ENCODE measurements at places on chromosomes 3 and 15.

DNA sequence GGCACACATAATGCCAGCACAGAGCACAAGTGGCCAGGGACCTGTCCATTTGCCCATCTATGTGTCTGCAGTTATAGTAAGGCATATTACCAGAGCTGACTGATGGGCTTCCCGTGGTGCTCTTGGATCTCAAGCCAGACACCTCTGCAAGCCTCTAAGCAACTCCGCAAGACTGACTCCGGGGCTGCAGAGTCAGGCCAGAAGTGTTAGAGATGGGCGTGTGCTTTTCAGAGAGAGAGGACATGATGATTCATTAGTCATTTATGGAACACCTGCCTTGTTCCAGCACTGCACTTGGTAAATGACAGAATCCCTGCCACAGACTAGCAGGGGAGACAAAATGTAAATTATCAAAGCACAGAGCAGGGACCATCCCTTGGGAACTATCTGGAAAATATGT lies 559.0 kb downstream of the PDCD6IP start:
- no peak for DNase-seq

GRCh38 chr15:70259640-70260508 lies 162.2 kb upstream of the TLE3 start:
- no peak for DNase-seq

DNA sequence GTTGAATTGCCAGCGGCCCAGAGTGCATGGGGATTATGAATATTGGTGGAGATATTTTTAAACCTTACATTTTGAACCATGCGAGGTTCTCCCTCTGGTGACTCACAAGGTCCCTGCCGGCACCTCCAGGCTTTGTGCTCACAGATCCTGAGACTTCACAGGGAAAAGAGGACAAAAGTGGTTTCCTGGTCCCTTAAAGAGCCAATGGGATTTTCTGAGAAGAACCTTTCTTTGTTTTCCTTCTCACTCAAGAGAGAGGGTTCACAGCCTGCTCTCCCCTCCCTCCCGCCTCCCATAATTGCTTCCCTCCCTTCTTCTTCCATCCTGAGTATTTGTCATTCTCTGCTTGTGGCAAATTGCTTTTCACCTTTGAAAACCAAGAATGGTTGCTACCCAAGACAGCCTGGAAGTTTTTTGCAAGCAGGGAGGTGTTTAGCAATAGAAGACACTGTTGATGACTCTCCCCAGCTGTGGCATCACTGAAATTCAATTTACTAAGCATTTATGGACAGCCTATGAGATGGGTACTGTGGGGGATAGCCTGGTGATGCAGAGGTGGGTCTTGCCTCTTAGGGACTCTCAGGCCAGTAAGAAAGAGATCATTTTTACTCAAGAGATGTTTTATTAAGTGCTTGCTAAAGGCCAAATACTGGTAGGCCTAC lies 76.6 kb downstream of the CPN2 start:
- peak; percentile 30 for DNase-seq

GRCh38 chr3:186824430-186825139 lies 17.9 kb upstream of the ADIPOQ start:
- no peak for DNase-seq

- no peak for DNase-seq
These were observed 10.3 kb downstream of the NCBP2 start for GRCh38 chr3:196931828-196932587.

GRCh38 chr15:43845421-43845820 lies 18.6 kb downstream of the WDR76 start:
- no peak for DNase-seq

DNA sequence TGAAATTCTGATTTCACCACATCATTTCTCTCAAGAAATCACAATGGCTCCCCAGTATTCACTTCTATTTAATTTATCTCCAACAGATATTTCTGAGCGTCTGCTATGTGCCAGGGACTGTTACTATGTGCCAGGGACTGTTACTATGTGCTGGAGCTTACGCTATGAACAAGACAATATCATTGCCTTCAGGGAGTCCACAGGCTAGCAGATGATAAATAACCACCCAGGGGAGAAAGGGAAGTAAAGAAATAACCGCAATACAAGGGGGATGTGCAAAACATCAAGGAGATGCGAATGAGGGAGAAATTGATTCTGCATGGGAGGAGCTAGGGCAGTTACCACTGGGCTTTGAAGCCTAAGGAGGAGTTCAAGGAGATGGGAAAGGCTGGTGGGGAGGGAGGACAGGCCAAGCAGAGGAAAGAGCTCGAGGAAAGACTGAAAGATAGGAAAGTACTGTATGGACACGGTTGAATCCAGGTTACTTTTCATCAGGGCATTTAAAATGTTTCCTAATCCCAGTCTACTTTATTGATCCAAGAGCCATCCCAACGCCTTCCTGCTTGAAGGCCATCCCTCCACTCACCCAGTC lies 2.5 kb downstream of the THSD4 start:
- no peak for DNase-seq

DNA sequence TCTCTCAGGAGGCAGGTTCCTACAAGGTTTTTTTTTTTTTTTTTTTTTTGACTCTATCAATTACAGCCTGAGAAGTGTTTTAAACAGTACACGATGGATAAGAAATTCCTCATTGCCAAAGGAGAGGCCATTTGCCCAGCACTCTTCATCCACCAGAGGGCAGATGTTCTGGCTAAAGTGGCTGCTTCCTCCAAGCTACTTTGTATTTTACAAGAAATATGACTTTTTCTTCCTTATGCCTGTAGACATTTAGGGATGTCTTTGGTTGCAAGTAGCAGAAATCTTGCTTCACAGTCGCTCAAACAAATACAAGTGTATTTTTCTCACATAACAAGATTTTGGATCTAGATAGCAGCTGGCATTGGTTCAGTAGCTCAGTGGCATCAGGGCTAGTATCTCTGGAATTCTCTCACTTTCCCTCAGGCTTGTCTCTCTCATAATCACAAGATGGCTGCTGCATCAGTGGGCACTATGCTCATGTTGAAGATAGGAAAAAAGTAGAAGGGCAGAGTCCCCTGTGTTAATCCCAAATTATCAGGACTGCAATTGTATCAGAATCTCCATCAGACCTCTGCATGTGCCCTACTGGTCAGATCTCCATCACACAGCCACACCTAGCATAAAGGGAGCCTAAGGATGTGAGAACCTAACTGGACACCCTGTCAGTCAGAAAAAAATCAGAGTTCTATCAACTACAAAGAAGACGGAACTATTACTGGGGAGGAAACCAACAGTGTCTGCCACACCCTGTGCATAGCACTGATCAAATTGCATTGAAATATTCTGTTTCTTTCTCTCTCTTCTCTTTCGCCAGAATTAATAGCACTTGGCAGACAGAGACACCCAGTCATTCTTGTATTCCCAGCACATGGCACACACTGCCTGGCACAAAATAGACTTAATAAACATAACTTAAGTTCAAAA lies 138.9 kb upstream of the COL8A1 start:
- DNase-seq = peak; percentile 74

DNA sequence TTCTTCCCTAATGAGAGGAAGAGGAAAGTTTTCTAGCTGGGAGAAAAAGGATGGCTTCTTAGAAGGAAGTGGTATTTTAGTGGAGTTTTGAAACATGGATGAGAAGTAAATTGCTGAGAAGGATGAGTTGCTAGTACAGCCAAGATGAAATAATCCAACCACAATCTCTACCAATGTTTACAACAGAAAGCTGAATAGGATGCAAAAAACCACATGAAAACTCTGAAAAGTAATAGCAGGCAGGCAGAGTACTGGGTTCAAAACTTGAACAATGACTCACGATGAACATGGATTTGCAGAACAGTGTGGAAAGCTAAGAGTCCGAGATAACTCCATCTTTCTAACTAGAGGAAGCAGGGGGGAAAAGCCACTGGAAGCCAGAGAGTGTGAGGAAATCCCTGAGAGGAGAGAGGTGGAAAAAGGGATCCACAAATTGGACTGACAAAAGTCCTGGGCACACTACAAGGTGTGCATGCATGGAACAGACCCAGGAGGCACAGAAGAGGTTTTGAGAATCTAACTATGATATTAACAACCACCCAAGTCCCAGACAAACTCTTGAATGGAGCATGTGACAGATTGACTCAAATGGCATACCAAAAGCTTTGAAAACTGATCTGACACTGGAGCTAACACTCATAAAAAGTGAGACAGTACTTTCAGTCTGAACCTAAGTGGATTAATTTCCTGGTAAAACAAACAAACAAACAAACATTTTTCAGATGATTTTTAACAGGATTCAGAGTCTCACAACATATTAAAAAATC lies 76.7 kb downstream of the ST6GAL1 start:
- no peak for DNase-seq

DNA sequence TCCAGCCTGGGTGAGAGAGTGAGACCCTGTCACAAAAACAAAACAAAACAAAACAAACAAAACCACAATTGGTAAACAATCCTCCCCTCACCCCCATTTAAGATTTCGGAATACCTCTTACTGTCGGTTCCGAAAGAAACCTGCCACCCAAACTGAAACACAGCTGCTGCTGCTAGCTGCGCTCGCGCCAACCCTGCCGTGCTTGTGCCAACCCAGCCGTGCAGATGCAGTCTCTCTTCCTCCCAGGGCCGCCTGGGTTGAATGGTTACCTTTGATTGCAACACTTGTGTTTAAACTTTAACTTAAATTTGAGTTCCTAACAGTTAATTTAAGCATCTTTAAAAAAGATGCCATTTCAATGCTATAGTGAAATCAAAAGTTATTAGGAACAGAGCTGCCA lies 28.5 kb upstream of the SPTBN5 start:
- no peak for DNase-seq

DNA sequence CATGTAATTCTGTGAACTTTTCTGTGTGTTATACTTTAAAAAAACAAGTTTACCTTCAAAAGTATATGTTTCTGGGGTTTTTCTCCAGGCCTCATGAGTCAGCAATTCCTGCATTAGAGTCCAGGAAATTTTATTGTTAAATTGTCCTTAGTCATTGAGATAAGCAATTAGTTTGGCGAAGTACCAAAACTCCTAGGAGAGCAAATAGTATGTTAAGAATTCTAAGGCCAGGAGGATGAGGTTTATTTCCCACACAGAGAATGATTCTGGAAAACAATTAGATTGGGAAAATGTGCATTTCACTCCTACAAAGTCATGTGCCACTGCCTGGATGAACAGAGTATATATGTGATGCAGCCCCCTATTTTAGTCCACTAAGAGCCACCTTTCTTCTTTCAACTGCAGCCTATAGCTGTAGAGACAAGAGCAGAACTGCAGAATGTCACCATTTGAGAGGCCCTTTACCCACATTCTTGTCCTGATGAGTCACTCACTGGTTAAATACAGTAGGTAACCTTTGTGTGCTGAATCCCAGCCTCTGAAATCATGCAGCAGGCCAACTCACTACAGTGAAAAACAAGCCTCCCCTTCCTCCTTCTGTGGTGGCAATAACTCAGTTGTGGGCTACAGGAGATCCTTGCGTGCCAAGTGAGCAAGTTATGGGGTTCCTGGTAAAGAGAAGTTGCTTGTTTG lies 452.8 kb upstream of the THBS1 start:
- peak; percentile 95 for DNase-seq

GRCh38 chr3:177263615-177264368 lies 66.5 kb upstream of the TBL1XR1 start:
- DNase-seq = peak; percentile 20

DNA sequence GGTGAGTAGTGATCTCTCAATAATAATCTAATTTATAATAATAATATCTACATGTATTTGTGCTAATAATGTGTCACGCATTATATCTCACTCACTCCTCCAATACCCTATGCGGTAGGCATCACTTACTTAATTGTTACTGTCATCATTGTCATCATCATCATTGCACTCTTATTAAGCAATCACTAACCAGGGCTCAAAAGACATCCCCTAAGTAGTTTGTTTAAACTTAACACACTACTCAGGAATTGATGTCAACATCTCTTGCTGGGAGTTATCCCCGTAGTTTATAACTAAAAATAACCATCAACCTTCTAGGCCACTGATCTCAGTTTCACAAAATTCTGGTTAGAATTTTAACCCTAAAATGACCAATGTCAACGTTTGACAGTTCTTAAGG lies 56.8 kb upstream of the ICE2 start:
- no peak for DNase-seq

DNA sequence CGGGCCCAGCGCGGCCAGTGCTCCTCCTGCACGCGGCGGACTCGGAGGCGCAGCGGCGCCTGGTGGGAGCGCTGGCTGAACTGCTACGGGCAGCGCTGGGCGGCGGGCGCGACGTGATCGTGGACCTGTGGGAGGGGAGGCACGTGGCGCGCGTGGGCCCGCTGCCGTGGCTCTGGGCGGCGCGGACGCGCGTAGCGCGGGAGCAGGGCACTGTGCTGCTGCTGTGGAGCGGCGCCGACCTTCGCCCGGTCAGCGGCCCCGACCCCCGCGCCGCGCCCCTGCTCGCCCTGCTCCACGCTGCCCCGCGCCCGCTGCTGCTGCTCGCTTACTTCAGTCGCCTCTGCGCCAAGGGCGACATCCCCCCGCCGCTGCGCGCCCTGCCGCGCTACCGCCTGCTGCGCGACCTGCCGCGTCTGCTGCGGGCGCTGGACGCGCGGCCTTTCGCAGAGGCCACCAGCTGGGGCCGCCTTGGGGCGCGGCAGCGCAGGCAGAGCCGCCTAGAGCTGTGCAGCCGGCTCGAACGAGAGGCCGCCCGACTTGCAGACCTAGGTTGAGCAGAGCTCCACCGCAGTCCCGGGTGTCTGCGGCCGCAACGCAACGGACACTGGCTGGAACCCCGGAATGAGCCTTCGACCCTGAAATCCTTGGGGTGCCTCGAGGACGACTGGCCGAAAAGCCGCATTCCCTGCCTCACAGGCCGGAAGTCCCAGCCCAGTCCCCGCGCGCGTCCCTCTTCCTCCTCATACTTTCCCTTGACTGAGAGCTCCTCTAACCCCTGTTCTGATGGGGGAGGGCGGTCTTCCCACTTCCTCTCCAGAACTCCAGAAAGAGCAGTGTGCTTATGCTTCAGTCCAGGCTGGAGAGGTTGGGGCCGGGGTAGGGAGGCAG lies 1.4 kb upstream of the IL17RC start:
- DNase-seq = peak; percentile 65

DNA sequence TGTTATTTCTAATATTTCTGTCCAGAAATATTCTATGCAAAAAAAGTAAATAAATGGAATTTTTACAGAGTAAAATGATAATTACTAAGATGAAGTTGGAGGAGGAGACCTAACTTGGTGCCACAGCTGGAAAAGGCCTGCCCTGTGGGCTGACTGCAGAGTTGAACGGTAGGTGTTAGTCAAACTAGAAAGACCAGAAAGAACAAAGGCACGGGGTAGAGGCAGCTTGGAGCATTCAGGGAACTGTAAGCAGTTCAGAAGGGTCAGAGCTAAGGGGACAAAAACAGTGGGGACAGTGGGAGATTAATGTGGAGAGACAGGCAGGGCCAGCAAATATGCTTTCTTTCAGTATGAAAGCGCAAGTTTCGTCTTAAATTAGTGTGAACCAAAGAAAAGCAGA lies 39.3 kb upstream of the PTPRG start:
- no peak for DNase-seq

GRCh38 chr15:30885814-30886213 lies 17.9 kb upstream of the FAN1 start:
- DNase-seq = peak; percentile 14

Measured in fibroblast of mammary gland (primary cell).